ENCODE measurements at places on chromosomes 7 and 10.

GRCh38 chr10:130935897-130936550, 375.5 kb downstream of the TCERG1L start:
- no peak for DNase-seq

DNA sequence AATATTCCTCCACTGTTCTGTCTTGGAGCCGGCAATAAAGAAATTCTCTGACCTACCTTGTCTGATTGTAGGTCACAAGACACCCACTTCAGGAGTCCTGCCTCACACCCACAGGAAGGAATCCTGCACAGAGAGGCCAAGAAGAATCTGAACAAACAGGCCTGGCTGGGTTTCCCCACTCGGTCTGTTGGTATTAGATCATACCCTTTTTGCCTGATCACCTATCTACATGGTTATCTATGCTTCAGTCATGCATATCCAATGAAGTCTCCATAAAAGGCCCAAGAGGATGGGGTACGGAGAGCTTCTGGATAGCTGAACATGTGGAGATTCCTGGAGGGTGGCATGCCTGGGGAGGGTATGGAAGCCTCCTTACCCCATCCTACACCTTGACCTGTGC, 12.3 kb downstream of the OGDH start:
- DNase-seq = no peak

- no peak for DNase-seq
Observed at GRCh38 chr7:25454020-25454419, 225.7 kb upstream of the NPVF start.

- DNase-seq = peak; percentile 43
Observed at GRCh38 chr10:132961787-132962622, 19.6 kb upstream of the CFAP46 start.

DNA sequence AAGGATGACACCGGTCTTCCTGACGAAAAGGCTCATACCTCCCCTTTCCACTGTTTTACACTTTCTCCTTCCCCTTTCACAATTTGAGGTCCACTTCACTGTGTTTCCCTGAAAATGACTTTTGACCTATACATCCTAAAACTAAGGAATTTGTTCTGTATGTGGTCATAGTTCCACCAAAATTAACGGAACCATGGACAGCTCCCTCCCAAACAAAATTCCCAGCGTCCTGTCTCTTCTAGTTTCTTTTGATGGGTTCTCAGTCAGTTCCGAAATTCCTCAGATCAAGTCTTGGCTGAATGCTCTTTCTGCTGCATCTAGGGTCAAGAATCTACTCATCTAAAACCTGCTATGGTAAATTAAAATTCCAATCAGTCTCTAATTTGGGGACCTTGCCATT, 1191.9 kb downstream of the CNTNAP2 start:
- no peak for DNase-seq

- DNase-seq = no peak
Observed at GRCh38 chr10:23338886-23339285, 5.7 kb downstream of the C10orf67 start.
